ENCODE measurements at places on chromosomes 4 and X. TPM values are rescaled to one million over a fixed set of nuclear protein-coding genes. Genes with fewer than 3 reads are reported as not detected.

ANKRD50 gene
- polyA plus RNA-seq: 0.45 TPM

PRR32 gene
- polyA plus RNA-seq: not detected

GPR173 gene
- not detected for polyA plus RNA-seq

USP17L11 gene
- not detected for polyA plus RNA-seq

EGFL6 gene
- polyA plus RNA-seq: not detected

GPRIN3 gene
- polyA plus RNA-seq: 7.3 TPM

UGT2A1 gene
- not detected for polyA plus RNA-seq

TMEM271 gene
- not detected for polyA plus RNA-seq

DRP2 gene
- polyA plus RNA-seq: not detected

GRCh38 chrX:48153769-48154168 is 23.3 kb downstream of the SPACA5B start:
- no peaks in the 10 kb centered on the region for H3K27me3 ChIP-seq
- no peaks in the 10 kb centered on the region for H3K36me3 ChIP-seq
- no peak for DNase-seq
- no peaks in the 10 kb centered on the region for H3K4me1 ChIP-seq
- no peak overlapping the region for H3K4me3 ChIP-seq
- H3K27ac ChIP-seq: no peak overlapping the region

GRCh38 chrX:71215338-71215912 is 7.6 kb upstream of the GJB1 start:
- no peaks in the 10 kb centered on the region for H3K4me1 ChIP-seq
- no peaks in the 10 kb centered on the region for H3K27me3 ChIP-seq
- no peak overlapping the region for H3K4me3 ChIP-seq
- no peak overlapping the region for H3K27ac ChIP-seq
- no peaks in the 10 kb centered on the region for H3K36me3 ChIP-seq

GRCh38 chrX:97046867-97047266 is 163.2 kb downstream of the RPA4 start:
- no peak overlapping the region for H3K4me3 ChIP-seq
- no peaks in the 10 kb centered on the region for H3K4me1 ChIP-seq
- DNase-seq: no peak
- no peaks in the 10 kb centered on the region for H3K36me3 ChIP-seq

GRCh38 chrX:21056622-21057021 is 317.6 kb upstream of the CNKSR2 start:
- no peak for DNase-seq
- no peaks in the 10 kb centered on the region for H3K4me1 ChIP-seq
- H3K36me3 ChIP-seq: no peaks in the 10 kb centered on the region
- no peak overlapping the region for H3K4me3 ChIP-seq
- no peaks in the 10 kb centered on the region for H3K27me3 ChIP-seq

GRCh38 chr4:174211622-174212044 is 71.8 kb downstream of the FBXO8 start:
- H3K27me3 ChIP-seq: peaks cover 44% of the 10 kb centered on the region
- no peak overlapping the region for H3K27ac ChIP-seq
- peaks cover 12% of the 10 kb centered on the region for H3K4me1 ChIP-seq
- no peak overlapping the region for H3K4me3 ChIP-seq
- no peak for DNase-seq
- no peaks in the 10 kb centered on the region for H3K36me3 ChIP-seq

DNA sequence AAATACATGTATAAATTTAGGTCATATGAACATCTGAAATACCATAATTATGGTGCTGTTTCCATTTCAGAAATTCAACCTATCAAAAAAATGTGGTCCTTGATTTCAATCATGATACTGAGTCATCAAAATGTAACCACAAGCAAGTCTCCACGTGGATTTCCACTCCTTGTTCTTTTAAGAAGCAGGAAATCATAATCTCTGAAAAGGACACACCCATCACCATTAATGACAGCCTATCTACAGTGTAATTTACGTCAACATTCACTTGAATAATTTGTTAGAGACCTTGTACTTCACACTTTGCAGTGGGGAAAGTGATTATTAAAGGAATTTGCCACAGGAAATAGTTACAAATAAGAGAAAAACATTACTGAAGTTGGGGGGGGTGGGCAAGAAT is 17.7 kb upstream of the SLC7A11 start:
- no peaks in the 10 kb centered on the region for H3K27me3 ChIP-seq
- H3K27ac ChIP-seq: no peak overlapping the region
- no peak for DNase-seq

DNA sequence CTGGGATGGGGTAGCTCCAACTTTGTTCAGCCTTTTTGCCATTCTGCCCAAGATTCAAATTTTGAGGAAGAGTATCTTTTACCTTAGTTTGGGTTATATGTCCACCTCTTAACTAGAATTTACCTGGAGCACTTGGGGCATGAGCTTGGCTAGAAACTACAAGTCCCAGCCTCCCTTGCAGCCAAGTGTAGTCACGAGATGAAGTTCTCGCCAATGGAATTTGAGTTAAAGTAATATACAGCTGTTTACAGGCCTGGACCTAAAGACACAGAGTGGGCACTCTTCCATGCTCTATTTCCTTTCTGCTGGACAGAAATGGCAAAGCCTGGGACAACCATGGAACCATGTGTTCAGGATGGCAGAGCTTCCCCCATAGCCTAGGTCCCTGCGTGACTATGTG is 233.6 kb upstream of the GATB start:
- H3K27me3 ChIP-seq: no peaks in the 10 kb centered on the region
- no peak overlapping the region for H3K4me3 ChIP-seq
- no peak overlapping the region for H3K27ac ChIP-seq

GRCh38 chrX:76555816-76556215 is 128.3 kb downstream of the MAGEE1 start:
- H3K27ac ChIP-seq: no peak overlapping the region
- no peaks in the 10 kb centered on the region for H3K36me3 ChIP-seq
- no peak overlapping the region for H3K4me3 ChIP-seq
- H3K4me1 ChIP-seq: no peaks in the 10 kb centered on the region
- H3K27me3 ChIP-seq: no peaks in the 10 kb centered on the region
- DNase-seq: no peak

- no peaks in the 10 kb centered on the region for H3K4me1 ChIP-seq
- H3K4me3 ChIP-seq: no peak overlapping the region
- no peaks in the 10 kb centered on the region for H3K36me3 ChIP-seq
- H3K27ac ChIP-seq: no peak overlapping the region
- DNase-seq: no peak
These were observed 46.1 kb downstream of the C4orf46 start for GRCh38 chr4:158625544-158625943.

- no peaks in the 10 kb centered on the region for H3K27me3 ChIP-seq
- no peak overlapping the region for H3K27ac ChIP-seq
- no peak overlapping the region for H3K4me3 ChIP-seq
- H3K36me3 ChIP-seq: no peaks in the 10 kb centered on the region
- H3K4me1 ChIP-seq: no peaks in the 10 kb centered on the region
These were observed 439.0 kb downstream of the GPM6A start for GRCh38 chr4:175373031-175373430.

- no peak overlapping the region for H3K27ac ChIP-seq
- H3K36me3 ChIP-seq: no peaks in the 10 kb centered on the region
- H3K4me3 ChIP-seq: no peak overlapping the region
- DNase-seq: no peak
These were observed 715.9 kb downstream of the SMARCA1 start for GRCh38 chrX:128807367-128807766.

- DNase-seq: no peak
- H3K27ac ChIP-seq: no peak overlapping the region
- no peaks in the 10 kb centered on the region for H3K36me3 ChIP-seq
- H3K4me3 ChIP-seq: no peak overlapping the region
These were observed 28.6 kb downstream of the AFAP1 start for GRCh38 chr4:7910952-7911578.

- H3K4me1 ChIP-seq: no peaks in the 10 kb centered on the region
- no peaks in the 10 kb centered on the region for H3K36me3 ChIP-seq
- no peak overlapping the region for H3K4me3 ChIP-seq
- H3K27me3 ChIP-seq: no peaks in the 10 kb centered on the region
- no peak overlapping the region for H3K27ac ChIP-seq
These were observed 122.0 kb upstream of the LNX1 start for GRCh38 chr4:53713296-53713695.

- H3K36me3 ChIP-seq: no peaks in the 10 kb centered on the region
- no peaks in the 10 kb centered on the region for H3K4me1 ChIP-seq
- no peak for DNase-seq
- H3K27me3 ChIP-seq: no peaks in the 10 kb centered on the region
- no peak overlapping the region for H3K27ac ChIP-seq
- no peak overlapping the region for H3K4me3 ChIP-seq
These were observed 5.0 kb downstream of the SOD3 start for GRCh38 chr4:24800325-24800895.

GRCh38 chrX:57596516-57596915 is 4.7 kb downstream of the ZXDB start:
- H3K36me3 ChIP-seq: no peaks in the 10 kb centered on the region
- H3K4me1 ChIP-seq: peaks cover 10% of the 10 kb centered on the region
- no peak for DNase-seq
- H3K27ac ChIP-seq: no peak overlapping the region
- no peak overlapping the region for H3K4me3 ChIP-seq

DNA sequence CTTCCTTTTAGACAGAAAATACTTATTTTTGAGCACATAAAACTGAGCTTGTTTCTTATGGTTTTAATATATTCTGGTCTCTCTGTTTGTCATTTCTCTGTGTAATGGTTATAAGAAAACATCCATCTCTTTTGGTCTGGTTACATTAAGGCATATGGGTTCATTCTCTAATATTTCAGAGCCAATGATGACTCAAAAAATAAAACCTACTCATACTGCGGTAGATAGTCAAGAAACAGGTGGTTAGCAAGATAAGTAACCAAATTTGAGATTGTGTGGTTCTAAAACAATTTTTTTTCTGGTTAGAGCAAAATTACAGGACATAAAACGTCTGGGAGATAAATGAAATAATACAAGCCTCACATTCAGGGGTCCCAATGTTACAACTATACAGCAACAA is 654.5 kb downstream of the STIM2 start:
- no peaks in the 10 kb centered on the region for H3K27me3 ChIP-seq
- H3K36me3 ChIP-seq: no peaks in the 10 kb centered on the region
- H3K27ac ChIP-seq: no peak overlapping the region

- H3K27ac ChIP-seq: no peak overlapping the region
- no peaks in the 10 kb centered on the region for H3K4me1 ChIP-seq
- H3K4me3 ChIP-seq: no peak overlapping the region
- no peaks in the 10 kb centered on the region for H3K27me3 ChIP-seq
These were observed 193.8 kb downstream of the ADAMTS3 start for GRCh38 chr4:72375073-72375736.

DNA sequence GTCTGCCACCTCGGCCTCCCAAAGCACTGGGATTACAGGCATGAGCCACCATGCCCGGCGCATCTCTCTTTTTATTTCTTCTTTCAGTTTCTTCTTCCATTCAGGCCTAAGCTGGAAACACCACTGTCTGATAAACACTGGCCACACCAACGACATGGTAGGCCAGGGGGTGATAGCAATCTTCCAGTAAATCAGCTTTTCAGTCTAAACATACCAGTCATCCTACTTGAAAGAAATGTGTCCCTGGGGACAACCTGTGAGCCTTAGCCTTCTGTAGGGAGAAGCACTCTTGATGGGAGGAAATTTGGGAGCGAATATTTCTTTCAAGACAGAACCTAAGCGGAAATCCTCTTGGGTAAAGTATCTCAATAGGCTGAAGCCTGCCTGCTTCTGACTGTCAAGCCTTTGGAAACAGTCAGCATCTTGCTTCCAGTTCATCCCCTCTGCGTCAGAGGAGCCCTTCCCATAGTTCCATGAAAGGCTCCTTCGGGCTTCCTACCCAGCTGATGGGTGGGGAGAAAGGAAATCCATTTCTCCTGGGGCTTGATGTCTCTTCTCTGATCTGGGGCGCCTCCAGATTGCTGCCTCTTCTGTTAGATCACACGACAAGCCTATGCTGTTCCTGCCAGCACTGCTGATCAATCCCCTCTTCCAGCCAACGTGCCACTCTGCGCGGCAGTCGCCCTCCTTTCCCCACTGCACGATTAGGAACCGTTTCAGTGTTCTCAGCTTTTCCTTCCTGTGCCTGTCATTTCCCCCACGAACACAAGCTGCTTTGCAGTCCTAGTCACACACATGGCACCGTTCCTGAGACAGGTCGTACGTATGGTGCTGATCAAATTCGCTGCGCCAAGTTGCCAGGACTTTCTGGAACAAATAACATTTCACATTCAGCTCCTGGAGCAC is 49.5 kb upstream of the CBR4 start:
- no peaks in the 10 kb centered on the region for H3K4me1 ChIP-seq
- H3K36me3 ChIP-seq: no peaks in the 10 kb centered on the region
- no peak for DNase-seq
- no peak overlapping the region for H3K27ac ChIP-seq
- H3K27me3 ChIP-seq: no peaks in the 10 kb centered on the region

- no peaks in the 10 kb centered on the region for H3K4me1 ChIP-seq
- no peaks in the 10 kb centered on the region for H3K36me3 ChIP-seq
- DNase-seq: no peak
- no peak overlapping the region for H3K27ac ChIP-seq
These were observed 108.3 kb downstream of the NLGN4X start for GRCh38 chrX:6120329-6120728.

Measured in naive thymus-derived CD4-positive, alpha-beta T cell (primary cell).